Inflammatory macrophage treated with lipopolysaccharide for 1 hour (primary cell): ENCODE measurements at places on chromosomes 12 and 14.

DNA sequence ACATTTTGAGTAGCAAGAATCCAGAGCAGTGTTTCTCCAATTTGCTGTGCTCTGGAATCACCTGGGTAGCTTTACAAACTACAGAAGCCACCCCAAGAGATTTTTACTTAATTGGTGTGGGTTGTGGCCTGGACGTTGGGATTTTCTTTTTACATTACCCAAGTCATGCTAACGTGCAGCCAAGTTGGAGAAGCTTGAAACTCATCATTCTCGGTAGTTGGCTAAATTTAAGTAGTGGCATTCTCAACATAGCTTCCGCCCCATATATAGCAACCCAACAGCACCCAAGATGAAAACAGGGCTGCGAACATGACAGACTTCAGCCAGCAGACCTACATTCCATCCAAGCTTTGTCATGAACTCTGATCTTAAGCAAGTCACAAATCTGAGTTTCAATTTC, 25.0 kb downstream of the DAD1 start:
- DNase-seq, result no peak

GRCh38 chr14:23335623-23336022, 14.4 kb downstream of the PABPN1 start:
- DNase-seq, result no peak

- no peak for DNase-seq
Measured at GRCh38 chr14:28763751-28764256, 2.8 kb upstream of the FOXG1 start.

DNA sequence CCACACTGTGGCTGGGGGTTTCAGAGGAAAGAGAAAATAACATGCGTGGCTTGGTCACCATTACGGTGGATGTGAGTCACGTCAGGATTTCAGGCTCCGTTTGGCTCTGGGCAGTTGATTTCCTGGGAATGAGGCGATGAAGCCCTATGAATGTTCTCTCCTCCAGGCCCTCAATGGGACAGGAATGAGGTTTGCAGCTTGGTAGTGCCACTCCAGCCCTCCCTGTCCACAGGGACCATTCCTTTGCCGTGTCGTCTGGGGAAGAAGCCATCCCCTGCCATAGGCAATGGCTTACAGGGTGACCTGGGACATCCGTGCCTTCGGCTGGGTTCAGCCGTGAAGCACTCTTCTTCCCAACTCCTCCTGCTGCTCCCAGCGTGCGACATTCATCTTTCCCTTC, 95.0 kb downstream of the FBXL14 start:
- no peak for DNase-seq

GRCh38 chr12:24133384-24133783, 183.9 kb upstream of the SOX5 start:
- DNase-seq, result no peak

DNA sequence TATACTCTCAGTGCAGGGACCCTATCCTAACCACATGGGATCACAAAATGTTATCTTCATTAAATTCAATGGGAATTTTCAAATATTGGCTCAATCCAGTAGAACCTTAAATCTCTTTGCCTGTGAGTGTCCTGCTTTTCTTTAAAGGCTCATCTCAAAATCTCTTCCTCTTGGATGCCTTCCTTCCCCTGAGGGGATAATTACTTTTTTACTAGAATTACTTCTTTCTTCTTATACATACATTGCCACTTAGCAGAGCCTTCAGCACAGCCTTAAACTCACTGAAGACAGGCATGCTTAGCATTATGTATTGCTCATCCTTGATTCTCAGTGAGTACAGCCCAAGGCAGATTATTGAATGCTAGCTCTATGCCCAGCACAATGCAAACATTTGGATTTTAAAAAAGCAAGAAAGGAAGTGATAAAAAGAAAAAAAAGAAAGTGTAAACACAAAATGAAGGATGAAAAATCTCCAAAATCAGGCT, 1918.0 kb upstream of the FLRT2 start:
- no peak for DNase-seq

DNA sequence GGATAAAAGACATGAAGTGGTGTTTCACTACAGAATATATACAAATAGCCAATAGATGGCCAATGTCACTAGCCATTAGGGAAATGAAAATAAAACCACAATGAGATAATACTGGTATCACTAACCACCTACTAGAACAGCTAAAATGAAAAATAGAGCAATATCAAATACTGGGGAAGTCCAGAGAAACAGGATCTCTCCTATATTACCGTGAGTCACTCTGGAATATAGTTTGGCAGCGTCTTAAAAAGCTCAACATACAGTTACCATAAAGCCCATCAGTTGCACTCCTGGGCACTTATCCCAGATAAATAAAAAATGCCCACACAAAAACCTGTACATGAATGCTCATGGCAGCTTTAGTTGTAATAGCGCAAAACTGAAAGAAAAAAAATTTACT, 101.7 kb downstream of the TMTC1 start:
- peak; percentile 42 for DNase-seq

GRCh38 chr12:70733385-70733784, 96.2 kb upstream of the PTPRB start:
- peak; percentile 17 for DNase-seq

- DNase-seq, result no peak
Measured at GRCh38 chr12:51324953-51325352, 979 bp upstream of the BIN2 start.

DNA sequence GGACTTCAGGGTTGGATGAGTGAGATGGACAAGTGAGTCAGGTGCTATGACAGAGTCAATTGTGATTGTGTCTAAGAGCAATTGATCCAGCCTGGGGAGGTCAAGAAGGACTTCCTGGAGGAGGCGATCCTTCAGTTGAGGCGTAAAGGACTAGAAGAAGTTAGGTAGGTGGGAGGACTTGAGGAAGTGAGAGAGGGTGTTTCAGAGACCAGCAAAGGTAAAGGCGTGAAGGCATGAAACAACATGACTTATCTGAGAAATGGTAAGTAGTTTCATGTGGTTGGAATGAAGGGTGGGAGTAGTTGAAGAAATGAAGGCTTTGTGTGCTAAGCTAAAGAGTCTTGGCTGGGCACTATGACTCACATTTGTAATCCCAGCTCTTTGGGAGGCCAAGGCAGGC, 48.9 kb upstream of the PPP1CC start:
- DNase-seq, result no peak
